ENCODE measurements at places on chromosomes 12 and 14. TPM values are rescaled to one million over a fixed set of nuclear protein-coding genes. Genes with fewer than 3 reads are reported as not detected.

The PABPN1 gene
- total RNA-seq, result 40.8 TPM

The RHOJ gene
- 2.7 TPM for total RNA-seq

GRCh38 chr12:6547566-6547965, 8.3 kb downstream of the IFFO1 start:
- no peak for DNase-seq

DNA sequence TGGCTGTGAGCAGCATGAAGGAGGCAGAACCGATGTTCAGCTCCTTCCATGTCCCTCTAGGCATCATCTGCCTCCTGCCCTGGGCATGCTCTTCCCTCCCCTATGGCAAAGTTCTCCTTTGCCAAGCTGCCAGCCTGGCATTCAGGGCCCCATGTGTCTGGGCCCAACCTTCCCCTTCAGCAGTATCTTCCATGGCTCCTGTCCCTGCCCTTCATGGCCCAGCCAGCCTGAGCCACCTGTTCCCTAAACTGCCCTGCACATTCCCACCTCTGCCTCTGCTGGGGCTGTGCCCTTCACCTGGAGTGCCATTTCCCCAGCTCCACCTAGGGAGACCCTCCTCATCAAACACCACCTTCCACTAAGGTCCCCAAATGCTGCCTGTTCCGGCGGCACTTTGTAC, 74.0 kb upstream of the TCL1A start:
- DNase-seq, result no peak

- DNase-seq, result no peak
These were observed 159.4 kb downstream of the SPTSSA start for GRCh38 chr14:34302654-34303053.

- peak; percentile 50 for DNase-seq
These were observed 295.8 kb upstream of the SEL1L start for GRCh38 chr14:81829447-81829846.

GRCh38 chr14:81268016-81268416, 47.3 kb upstream of the GTF2A1 start:
- DNase-seq, result no peak
